ENCODE measurements at places on chromosomes 4 and X.
A peak's percentile ranks its signal among the peaks of the same experiment; 100 is the strongest.

DNA sequence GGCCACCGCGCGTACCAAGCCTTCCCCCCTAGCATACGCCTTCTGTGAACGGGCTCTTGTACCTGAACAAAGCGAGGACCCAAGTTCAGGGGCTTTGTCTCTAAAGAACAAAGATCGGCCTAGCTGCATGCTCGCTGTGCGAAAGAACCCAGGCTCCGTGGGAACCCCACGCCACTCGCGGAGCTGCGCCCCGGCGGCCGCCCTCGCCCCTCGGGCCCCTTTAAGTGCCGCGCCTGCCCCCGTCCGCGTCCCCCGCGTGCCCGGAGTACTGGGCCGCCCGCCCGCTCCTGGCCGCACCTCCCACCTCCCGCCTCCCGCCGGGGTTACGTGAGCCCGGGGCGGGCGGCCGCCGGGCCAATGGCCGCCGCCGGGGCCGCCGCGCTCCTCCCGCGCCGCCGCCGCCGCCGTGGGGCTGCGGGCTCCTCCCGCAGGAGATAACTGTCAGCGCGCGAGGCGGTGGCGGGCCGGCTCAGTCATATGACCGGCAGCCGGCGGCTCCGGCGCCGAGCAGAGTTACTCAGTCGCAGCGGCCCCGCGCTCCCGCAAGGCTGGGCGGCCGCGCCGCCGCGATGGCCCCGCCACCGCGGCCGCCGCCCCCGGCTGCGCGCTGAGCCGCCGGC, at the start of gene FNIP2:
Gene FNIP2 (plus strand): TSS at position 472 of the 620 bp plus-strand sequence. CDS start 187 bp downstream, outside the sequence.
- DNase-seq = peak; percentile 44

- no peak for DNase-seq
Observed at GRCh38 chr4:53322696-53323095, 43.2 kb downstream of the SCFD2 start.

GRCh38 chr4:9979101-9979701, 42.1 kb downstream of the SLC2A9 start:
- DNase-seq = no peak

DNA sequence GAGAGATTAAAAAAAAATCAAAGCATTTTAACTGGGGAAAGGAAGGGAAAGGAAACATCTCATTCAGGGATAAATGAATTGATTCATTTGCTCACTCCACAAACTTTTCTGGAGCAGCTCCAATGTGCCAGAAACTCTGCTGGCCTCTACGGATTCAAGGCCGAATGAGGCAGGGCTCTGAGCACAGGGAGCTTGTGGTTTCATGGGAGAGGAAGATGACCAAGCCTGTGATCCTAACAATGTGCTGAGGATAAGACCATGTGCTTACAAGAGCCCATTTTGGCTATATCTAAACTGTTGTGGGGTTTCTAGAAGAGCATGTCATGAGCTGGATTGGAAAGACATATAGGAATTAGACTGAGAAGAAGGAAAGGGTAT, 137.5 kb downstream of the ZNF674 start:
- DNase-seq = no peak

- no peak for DNase-seq
Observed at GRCh38 chr4:68732653-68733466, 62.4 kb upstream of the UGT2B15 start.

GRCh38 chrX:30296408-30297254, 12.6 kb downstream of the NR0B1 start:
- no peak for DNase-seq

DNA sequence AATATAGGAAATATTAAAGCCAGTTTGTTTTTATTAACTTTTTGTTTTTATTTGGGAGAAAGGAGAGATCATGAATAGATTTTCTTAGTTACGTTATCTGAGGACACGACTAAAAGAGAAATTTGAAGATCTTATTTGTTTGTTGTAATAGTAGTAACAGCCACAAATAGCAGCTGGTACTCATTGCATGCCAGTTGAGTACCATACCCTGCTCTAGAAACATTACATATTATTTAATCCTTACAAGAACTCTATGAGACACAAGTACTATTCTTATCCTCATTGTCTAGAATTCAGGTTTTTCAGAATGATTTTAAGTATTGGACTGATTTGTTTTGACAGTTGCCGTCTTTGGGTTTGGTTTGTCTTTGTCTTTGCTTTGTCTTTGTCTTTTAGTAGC, 31.8 kb downstream of the USP53 start:
- DNase-seq = no peak

- no peak for DNase-seq
Observed at GRCh38 chrX:108485960-108486359, 46.3 kb downstream of the COL4A5 start.

- DNase-seq = no peak
Observed at GRCh38 chrX:133754657-133755056, 230.7 kb downstream of the GPC3 start.

DNA sequence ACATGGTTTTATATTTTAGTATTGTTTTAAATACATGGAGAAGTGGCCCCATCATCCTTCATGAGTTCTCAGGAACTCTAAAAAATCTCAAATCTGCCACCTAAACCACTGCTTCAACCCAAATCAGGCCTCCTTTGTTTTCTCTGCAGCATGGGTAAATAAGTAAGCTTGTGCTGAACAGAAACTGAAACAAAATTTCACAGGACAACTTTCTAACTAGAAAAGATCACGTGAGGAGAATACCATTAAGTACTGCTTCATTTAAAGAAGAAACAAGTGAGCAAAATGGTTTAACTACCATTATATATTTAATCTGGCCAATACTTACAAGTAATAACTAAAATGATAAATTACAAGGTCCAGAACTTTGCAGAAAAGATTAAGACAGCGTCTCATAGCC, 2.5 kb downstream of the ARAP2 start:
- no peak for DNase-seq

DNA sequence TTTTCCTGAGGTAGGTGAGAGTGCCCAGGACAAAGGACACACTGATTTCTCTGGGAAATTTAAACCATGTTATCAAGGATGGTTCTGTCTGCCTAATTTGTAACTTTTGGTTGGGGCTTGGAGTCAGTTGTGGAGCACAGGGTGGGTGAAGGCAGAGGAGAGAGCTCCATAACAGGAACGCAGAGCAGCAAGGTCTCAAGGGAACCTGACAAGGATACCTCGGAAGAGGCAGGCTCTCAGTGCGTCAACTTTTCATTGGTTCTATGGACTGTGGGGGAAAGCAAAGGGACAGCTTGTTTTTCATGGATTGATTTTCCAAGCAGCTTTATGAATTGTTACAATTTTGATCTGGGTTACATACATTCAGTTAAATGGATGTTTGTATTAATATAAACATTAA, 110.4 kb downstream of the SLIT2 start:
- no peak for DNase-seq

All from stimulated activated CD8-positive, alpha-beta memory T cell treated with anti-CD3 and anti-CD28 coated beads, Interleukin-7, amount 100 ng/mL, for 1 hour (primary cell).